Stimulated activated CD4-positive, alpha-beta T cell treated with anti-CD3 and anti-CD28 coated beads, Interleukin-1b, Interleukin-23, amount 100 ng/mL, for 1 hour (primary cell): ENCODE measurements at places on chromosomes 12 and 14.
A peak's percentile ranks its signal among the peaks of the same experiment; 100 is the strongest.

DNA sequence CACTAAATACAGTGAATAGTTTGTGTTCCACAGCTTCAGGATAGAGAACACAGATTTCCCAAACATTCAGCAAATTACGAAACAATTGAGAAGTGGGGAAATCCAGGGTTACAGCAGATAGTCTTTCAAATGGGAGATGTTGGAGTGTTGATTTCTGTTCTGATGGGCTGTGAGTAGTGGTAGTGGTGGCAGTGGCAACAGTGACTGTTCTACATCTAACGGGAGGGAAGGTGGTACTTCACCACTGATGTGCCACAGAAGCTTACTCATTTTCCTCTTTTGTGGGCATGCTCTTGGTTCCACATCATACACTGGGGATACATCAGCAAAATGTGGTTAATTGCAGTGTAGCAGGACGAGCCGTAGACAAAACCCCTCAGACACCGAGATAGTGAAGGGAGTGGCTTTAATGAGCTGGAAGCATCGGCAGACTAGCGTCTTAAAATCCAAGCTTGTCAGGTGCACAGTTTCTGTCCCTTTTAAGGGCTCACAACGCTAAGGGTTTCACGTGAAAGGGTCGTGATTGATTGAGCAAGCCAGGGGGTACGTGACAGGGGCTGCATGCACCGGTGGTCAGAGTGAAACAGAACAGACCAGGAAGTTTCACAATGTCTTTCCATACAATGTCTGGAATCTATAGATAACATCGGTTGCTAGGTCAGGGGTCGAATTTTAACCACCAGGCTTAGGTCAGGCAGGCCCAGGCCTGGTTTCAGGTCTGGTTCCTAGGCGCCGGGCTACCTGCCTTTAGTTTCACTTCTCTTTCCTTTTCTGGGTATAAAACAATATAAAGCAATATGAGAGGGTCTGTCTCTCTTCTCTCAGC lies 330.6 kb upstream of the FBXO33 start:
- DNase-seq, result no peak

GRCh38 chr14:101809671-101810514 lies 48.4 kb downstream of the PPP2R5C start:
- DNase-seq, result no peak

- peak; percentile 72 for DNase-seq
Measured at GRCh38 chr12:6426882-6427671, 17.7 kb upstream of the CD27 start.

GRCh38 chr14:58626431-58626831 lies 11.3 kb upstream of the DACT1 start:
- DNase-seq, result no peak

DNA sequence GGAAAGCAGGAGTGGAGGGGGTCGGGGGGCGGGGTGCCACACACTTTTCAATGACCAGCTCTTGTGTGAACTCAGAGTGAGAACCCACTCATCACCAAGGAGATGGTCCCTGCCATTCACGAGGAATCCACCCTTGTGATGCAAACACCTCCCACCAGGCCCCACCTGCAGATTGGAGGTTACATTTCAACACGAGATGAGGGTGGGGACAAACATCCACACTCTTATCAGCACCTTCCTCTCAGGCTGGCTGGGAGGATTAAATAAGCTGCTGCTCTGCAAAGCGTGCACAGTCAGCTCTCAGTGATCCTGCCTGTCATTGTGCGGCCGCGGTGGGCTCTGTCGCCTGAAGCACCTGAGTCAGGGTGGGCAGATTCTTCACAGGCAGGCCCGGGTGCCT lies 39.7 kb downstream of the AACS start:
- DNase-seq, result no peak

- DNase-seq, result no peak
Measured at GRCh38 chr14:93938751-93939303, 11.7 kb downstream of the FAM181A start.

DNA sequence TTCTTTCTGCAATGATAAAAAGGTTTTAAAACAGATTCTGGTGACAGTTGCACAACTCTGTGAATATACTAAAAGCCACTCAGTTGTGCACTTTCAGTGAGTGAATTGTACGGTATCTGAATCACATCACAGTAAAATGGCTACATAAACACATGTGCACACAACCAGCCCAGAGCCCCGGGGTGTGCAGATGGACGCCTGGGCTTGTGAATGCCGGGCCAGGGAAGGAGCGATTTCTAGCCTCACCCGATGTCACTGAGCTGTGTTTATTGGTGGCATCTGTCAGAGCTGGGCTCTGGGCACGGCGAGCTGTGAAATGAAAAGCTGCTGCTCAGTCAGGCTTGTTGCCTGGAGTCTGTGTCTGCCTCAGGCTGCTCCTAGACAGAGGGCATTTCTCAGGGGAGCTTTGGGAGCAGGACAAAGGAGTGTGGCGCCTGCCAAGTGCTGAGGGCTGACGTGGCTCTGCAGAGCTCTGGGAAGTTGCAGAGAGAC lies 25.9 kb downstream of the RHOF start:
- no peak for DNase-seq

- DNase-seq, result no peak
Measured at GRCh38 chr12:72197790-72198189, 74.4 kb upstream of the TRHDE start.

DNA sequence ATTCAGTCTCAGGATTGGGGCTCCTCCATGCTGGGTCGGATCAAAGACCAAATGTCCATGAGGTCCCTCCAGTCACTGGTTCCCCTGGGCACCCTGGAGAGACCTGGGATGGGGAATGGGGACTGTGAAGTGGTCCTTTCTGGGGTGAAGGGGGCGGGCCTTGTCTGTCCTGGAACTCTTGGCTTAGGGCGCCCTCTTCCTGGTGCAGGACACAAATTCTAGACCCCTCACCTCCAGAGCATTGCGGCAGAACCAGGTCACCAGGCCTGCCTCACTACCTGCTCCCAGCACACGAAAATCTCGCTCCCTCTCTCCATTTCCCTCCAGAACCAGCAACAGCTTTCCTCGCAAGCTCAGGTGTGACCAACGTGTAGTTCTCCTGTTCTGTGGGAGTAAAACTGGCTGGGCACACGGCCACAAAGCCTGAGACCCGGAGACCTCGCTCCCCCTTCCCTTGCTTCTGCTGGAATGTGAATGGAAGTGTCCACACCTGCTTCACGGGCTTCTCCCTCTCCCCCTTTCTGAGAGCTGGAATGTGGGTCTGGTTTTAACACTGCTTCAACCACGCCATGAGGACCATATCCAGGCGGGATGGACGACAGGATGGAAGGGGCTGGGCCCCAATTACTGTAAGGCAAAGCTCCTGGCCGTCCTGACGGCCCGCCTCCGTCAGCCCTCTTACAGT lies 112.7 kb downstream of the SCARB1 start:
- DNase-seq, result no peak

- DNase-seq, result no peak
Measured at GRCh38 chr14:21991130-21991529, 317.5 kb upstream of the OR4E1 start.

DNA sequence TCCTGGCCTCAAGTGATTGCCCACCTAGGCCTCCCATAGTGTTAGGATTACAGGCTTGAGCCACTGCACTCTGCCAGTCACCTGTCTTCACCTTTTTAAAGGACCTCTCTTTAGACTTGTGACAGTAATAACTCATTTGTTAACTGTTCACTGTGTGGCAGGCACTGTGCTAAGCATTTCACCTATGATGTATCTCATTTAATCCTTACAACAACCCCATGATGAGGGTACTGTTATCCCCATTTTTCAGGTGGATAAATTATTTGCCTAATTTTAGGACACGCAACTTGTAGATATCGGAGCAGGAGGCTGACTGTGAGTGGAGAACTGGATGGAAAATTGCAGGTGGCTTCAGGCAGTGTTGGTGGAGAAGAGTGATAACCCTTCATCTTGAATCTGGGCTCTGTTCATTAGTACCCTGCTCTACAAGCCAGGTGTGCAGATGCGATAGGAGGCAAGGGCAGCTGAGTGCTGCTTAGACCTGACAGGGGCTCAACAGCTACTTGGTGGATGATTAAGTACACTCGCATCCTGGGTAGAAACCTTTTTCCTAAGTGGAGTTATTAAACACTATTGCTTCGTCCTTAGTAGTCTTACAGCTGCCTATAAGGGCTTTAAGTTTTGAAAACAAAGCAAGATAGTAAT lies 2.7 kb downstream of the TCTN1 start:
- no peak for DNase-seq

GRCh38 chr14:101060171-101060601 lies 156.7 kb upstream of the RTL1 start:
- DNase-seq, result no peak

- no peak for DNase-seq
Measured at GRCh38 chr14:104659764-104660523, 29.5 kb upstream of the INF2 start.

GRCh38 chr12:107291018-107291417 lies 197.7 kb upstream of the CRY1 start:
- no peak for DNase-seq

DNA sequence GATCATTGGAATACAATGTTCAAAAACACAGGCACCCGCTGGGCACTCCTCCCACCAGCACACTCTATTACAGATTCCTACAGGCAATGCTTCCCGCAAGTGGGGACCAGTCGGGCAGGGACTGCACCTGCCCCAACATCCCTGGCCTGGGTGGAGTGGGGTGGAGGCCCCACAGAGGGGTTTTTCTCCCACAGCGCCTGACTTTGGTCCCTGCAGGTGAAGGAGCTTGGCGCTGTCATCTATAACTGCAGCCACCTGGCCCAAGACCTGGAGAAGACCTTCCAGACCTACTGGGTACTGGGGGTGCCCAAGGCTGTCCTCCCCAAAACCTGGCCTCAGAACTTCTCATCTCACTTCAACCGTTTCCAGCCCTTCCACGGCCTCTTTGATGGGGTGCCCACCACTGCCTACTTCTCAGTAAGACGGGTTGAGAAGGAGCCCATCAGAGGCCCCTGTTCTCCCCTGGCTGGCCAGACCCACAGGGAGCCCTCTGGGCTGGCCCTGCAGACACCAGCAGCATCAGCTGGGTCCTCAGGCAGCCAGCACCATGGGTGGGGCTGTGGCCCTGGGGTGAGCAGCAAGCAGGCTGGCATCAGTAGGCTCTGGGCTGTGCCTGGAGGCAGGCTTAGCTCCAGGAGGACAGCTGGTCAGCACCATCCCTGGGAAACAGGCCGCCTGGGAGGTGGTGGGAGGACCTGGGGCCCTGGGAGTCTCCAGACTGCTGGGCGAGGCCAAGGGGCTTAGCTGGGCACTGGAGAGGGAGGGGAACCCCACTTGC lies 6.0 kb downstream of the PLD4 start:
- no peak for DNase-seq

DNA sequence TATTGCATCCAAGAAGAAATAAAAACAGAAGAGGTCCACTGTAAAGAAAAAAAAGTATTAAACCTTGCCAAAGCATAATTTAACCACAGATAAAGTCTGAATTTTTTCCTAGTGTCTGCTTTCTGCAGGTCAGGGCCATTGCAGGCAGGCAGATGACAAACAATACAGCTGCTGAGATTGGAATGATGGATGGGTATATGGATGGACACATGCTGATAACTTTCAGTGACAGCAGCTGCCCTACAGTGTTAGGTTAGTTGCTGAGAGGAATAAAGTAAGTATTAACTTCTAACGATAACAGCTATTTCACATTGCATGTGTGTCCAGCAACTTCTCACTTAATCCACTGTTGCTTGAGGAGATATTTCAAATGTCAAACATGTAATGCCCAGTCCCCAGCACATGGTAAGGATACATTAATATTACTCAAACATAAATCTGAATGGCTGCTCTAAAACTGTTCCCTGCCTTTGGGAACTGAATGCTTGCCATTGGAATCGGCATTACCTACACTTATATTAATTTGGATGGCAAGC lies 515.3 kb downstream of the RMST start:
- DNase-seq, result no peak

DNA sequence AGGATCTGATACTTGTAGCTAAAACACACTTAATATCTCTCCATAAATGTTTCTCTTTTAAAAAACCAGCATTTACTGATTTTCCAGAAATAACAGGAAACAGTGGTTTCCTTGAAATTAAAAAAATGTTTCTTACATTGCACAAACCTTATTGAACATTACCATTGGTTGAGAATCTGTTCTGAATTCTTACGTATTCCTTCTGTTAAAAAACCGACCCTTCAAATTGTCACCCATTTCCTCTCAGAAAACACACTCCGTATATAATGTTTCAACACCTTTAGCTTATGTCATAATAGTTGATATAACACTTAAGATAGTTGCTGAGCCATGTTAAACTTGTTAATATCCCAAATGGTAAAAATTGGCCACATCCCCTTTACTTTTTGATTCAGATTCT lies 51.2 kb downstream of the MSRB3 start:
- no peak for DNase-seq

- DNase-seq, result no peak
Measured at GRCh38 chr12:91173124-91173523, 9.5 kb downstream of the DCN start.

DNA sequence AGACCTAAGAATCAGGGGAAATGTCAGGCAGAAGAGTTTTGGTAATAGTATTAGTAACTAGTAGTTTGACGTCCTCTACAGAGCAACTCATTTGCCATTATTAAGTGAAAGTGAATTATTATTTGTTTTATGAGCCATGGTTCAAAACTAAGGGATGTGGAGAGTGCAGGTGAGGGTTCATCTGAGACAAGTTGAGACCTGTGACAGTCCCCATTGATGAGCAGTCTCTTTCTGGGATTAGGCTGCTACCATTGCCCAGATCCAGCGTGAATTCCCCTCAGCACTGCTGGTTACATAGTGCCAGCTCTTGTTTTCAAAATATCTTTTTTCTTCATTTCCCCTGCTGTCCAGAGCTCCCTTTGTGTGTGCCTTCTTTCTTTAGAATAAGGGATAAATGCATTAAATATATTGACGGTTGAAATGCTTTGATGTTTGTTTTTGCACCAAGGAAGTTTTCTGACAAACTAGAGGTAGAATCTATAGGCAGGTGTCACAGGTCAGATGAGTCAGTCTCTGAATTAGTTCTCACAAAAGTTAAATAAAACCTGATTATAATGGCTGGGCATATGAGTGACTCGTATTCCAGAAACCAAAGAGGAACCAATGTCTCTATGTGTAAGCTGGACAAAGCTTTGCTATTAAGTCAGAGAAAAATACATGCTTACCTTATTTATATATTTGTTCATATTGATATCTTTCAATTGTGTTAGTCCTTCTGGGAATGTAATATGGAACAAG lies 381.4 kb downstream of the TMEM117 start:
- DNase-seq, result no peak

- no peak for DNase-seq
Measured at GRCh38 chr14:105529569-105530284, 3.3 kb downstream of the TMEM121 start.
